Neural progenitor cell (in vitro differentiated cells): ENCODE measurements at places on chromosomes 13 and 19. TPM values are rescaled to one million over a fixed set of nuclear protein-coding genes. Genes with fewer than 3 reads are reported as not detected.

Gene LIM2
- 0.26 and 3.2 TPM in 2 replicates for total RNA-seq

Gene OR7A17
- total RNA-seq = not detected in 2 replicates

Gene ADGRL1
- 13.3 and 59.0 TPM in 2 replicates for total RNA-seq

Gene DCT
- total RNA-seq = 0.09 TPM in 1 of 2 replicates, not detected in the other

Gene OR4F17
- total RNA-seq = not detected in 2 replicates

Gene FGF21
- total RNA-seq = not detected in 2 replicates

Gene F7
- 0.50 TPM in 1 of 2 replicates, not detected in the other for total RNA-seq

Gene DMPK
- total RNA-seq = 5.5 and 33.2 TPM in 2 replicates

Gene OCEL1
- 4.6 and 7.7 TPM in 2 replicates for total RNA-seq
